IMR-90 (cell line): ENCODE measurements at places on chromosomes 13 and 19. TPM values are rescaled to one million over a fixed set of nuclear protein-coding genes. Genes with fewer than 3 reads are reported as not detected.

DNA sequence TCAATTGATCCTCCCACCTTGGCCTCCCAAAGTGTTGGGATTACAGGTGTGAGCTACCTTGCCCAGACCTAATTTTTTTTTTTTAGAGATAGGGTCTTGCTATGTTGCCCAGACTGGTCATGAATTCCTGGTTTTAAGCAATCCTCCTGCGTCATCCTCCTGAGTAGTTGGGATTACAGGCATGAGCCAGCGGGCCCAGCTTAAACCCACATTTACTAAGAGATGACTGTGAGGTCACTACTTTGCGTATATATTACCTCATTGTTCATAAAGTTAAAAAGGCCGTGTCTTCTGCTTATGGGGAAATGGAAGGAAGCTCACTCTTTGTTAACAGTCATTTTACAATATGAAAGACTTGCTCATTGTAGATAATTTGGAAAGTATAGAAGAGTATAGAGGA, 39.6 kb upstream of the C1QTNF9 start:
- H3K27ac ChIP-seq, result no peak overlapping the region
- peaks cover 18% of the 10 kb centered on the region for H3K4me1 ChIP-seq
- peak; percentile 60 for DNase-seq
- H3K36me3 ChIP-seq, result no peaks in the 10 kb centered on the region
- H3K4me3 ChIP-seq, result no peak overlapping the region

GRCh38 chr19:29120466-29120865, 92.5 kb downstream of the UQCRFS1 start:
- H3K4me3 ChIP-seq, result no peak overlapping the region
- no peak overlapping the region for H3K27ac ChIP-seq
- no peak for DNase-seq
- H3K27me3 ChIP-seq, result no peaks in the 10 kb centered on the region
- H3K36me3 ChIP-seq, result no peaks in the 10 kb centered on the region

- no peak within 1 kb of the TSS for H3K4me3 ChIP-seq
- no peak within 1 kb of the TSS for H3K27ac ChIP-seq
- DNase-seq, result no peak
- no peaks in the 10 kb centered on the region for H3K36me3 ChIP-seq
Observed at GRCh38 chr19:12969292-12969988, at the start of gene DAND5. Gene DAND5 (plus strand): TSS chr19:12969576. CDS start chr19:12969661, 85 bp downstream.

DNA sequence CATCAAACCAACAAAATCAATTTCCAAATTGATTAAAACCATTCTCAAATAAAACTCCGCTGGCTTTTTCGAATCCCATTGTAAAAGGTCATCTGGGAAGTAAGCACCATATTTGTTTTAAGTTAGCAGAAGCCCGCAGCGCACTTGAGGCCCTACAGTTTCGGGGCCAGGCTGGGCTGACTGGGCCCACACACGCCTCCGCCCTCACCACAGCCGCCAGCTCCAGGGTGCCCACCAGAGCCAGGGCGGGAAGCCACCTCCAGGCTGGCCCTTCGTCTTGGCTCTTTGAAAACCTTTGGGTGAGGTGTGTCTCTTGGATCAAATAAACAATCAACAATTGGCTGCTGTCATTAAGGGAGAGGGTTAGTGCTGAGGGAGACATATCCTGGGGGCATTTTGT, 133.3 kb downstream of the SOX1 start:
- no peak overlapping the region for H3K4me3 ChIP-seq
- H3K4me1 ChIP-seq, result no peaks in the 10 kb centered on the region
- no peaks in the 10 kb centered on the region for H3K27me3 ChIP-seq
- H3K27ac ChIP-seq, result no peak overlapping the region

The ATP4B gene
- total RNA-seq, result not detected in 2 replicates

GRCh38 chr19:38683393-38684077, 36.1 kb downstream of the ACTN4 start:
- H3K4me1 ChIP-seq, result peaks cover 51% of the 10 kb centered on the region
- H3K27ac ChIP-seq, result peak overlapping the region; percentile 85
- no peaks in the 10 kb centered on the region for H3K27me3 ChIP-seq
